ENCODE measurements at places on chromosomes 6 and 20.

DNA sequence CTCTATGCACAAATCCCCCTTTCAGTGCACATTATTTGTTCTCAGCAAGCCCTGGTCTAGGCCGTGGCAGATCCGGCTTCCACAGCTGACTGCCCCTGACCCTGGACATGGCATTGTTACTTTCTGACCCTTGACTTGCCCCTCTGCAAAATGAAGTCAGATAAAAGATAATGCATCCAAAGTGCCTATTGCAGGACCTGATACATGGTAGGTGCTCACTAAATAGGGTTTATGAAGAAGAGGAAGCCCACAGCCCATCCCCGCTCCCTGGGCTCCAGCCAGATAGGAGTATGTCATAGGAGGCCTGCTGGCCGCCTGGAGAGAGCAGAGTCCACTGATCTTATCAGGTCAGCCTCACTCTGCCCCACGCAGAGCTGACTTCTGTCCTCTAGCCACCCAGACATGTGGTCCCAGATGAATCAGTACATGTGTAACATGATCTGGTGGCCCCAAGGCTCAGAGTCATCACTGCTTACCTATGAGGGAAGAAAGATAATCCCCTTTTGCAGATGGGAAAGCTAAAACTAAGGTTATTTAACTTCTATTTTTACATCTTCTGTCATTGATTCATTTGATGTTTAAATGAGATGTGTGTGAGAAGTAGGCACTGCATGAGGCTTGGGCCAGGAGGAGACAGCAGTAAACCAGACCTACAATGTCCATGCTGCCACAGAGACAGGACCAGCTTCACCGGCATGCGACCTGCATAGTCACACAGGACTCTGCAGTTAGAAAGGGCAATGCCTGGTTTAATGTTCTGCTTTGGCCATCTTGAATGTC, 20.4 kb downstream of the MAFB start:
- no peak for DNase-seq

- DNase-seq, result no peak
These were observed 480.7 kb downstream of the RFPL4B start for GRCh38 chr6:112827793-112828192.

DNA sequence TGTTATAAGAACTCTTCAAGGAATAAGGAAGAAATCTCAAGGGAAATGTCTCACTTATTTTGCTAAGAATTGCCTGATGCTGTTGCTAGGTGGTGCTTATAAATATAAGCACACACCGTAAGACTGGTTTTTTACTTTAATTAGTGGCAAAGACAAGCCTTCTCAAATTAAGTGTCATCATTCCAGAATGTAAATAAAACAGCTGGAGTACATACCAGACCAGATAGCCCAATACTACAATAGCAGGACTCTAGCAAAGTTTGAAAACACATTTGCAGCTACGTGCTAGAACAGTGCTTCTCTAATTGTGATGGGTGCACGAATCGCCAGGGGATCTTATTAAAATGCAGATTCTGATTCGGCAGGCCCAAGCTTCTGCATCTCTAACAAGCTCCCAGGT, 6.8 kb downstream of the CNKSR3 start:
- DNase-seq, result no peak

DNA sequence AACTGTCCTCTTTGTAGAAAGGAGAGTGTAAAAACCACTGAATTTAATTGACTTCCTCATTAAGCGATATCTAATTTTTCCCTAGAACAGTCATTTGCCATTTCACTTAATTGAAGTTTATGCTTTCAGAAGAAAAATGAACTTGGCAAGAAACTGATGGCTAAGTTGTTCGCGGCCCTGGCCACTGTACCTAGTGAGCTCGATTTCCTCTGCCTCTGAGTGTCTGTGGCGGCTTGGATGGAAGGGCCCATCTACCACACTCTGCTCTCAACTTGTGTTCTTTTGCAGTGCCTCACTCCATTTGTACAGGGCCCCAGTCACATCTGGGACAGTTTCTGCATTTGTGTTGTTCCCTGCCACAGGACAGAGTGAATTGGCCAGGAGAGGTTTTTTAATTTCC, 102.9 kb downstream of the BCAS1 start:
- no peak for DNase-seq

- DNase-seq, result peak; percentile 61
These were observed 35.3 kb upstream of the CDKN1A start for GRCh38 chr6:36642913-36643817.

DNA sequence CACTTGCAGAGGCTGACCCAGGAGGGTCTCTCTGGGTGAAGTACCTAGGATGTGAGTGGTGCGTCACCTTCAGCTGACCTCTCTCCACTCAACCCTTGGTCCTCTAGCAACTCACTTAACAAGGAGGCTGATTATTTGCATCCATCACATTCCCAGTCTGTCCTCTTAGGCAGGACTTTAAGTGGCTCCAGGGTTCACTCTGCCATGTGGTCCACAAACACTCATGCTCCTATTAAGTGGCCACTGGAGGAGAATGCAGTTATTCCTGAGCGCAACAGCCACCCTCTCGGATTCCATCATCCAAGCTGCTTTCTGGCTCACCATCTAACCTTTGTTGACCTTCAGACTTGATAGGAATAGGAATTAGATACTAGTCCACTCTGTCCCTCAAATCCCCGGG, 61.1 kb upstream of the SCAF8 start:
- no peak for DNase-seq

- DNase-seq, result no peak
These were observed 5.7 kb upstream of the GFOD1 start for GRCh38 chr6:13493147-13493546.

DNA sequence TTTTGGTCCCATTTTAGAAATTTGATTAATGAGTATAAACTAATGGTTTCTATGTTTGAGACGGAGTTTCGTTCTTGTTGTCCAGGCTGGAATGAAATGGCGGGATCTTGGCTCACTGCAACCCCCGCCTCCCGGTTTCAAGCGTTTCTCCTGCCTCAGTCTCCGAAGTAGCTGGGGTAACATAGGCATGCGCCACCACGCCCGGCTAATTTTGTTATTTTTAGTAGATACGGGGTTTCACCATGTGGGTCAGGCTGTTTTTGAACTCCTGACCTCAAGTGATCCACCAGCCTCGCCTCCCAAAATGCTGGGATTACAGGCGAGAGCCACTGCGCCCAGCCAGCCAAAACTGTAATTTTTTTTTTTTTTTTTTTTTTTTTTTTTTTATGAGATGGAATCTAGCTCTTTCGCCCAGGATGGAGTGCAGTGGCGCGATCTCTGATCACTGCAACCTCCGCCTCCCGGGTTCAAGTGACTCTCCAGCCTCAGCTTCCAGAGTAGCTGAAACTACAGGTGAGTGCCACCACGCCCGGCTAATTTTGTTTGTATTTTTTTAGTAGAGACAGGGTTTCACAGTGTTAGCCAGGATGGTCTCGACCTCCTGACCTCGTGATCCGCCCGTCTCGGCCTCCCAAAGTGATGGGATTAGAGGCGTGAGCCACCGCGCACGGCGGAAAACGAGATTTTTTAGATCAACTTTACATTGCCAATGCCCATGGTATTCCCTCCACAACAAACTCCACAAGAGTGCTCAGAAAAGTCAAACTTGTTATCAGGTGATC, 127.8 kb downstream of the HFE start:
- no peak for DNase-seq

- no peak for DNase-seq
These were observed 1.1 kb downstream of the SNPH start for GRCh38 chr20:1267161-1267560.

- DNase-seq, result no peak
These were observed 35.2 kb upstream of the HLA-G start for GRCh38 chr6:29792123-29793035.

GRCh38 chr6:158793432-158793831, 25.7 kb downstream of the EZR start:
- DNase-seq, result no peak

DNA sequence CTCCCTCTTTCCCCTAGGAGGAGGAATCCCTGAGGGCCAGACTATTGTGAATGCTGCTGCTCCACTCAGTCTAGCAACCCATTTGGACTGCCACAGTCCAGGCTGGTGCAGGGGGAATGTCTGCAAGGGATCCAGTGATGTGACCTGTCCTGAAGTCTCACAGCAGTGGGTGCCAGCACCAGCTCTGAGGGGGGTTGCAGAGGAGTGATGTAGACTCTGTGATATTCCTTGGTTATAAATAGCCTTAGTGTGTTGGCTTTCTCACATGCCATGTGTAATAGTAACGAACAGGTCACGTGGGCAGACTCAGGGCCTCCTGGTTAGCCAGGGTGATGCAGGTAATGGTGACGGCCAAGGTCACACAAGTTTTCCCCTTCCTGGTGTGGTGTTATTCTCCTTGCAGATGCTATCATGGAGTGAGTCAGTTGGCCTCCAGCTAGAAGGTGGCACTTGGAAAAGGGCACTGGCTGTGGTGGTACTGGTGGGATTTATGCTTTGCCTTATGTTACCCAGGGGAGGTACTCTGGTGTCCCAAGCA, 404.4 kb downstream of the UTRN start:
- DNase-seq, result no peak

GRCh38 chr6:10756085-10756484, 8.5 kb downstream of the TMEM14B start:
- DNase-seq, result no peak

DNA sequence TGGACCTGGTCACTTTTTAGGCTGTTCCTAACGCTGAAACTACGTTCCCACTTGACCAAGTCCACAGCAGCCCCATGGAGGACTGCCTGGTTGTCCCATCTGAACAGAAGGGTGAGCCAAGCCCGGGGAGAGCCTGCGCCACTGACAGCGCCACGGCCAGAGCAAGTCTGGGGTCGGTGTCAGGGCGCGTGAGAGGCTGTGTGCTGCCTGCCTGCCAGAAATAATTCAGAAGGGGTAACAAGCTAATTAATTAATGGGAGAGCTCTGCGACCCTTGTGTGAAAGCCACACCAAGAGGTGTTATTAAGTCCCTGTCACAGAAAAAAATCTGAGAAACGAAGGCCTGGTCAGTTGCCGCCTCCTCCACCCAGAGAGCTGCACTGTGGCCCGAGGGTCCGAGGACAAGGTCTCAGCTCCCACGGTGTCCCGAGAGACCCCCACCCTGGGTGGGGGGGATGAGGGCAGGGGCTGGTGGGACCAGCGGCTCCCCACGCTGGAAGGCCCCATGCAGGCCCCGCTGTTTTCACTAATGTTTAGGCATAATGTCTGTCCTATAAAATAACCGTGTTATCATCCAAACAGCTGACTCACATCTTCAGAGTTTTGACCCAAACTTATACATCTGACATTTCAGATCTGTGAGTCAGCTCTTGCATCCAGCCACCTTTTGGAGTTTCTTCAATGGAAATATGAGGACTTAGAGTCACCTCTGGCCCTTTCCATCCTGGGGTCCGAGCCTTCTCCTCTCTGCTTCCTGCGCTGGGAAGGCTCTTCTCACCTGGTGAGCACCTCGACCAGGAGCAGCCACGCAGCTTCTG, 58.5 kb downstream of the DLL1 start:
- DNase-seq, result no peak

GRCh38 chr6:70142034-70142433, 160.8 kb downstream of the COL9A1 start:
- DNase-seq, result no peak

DNA sequence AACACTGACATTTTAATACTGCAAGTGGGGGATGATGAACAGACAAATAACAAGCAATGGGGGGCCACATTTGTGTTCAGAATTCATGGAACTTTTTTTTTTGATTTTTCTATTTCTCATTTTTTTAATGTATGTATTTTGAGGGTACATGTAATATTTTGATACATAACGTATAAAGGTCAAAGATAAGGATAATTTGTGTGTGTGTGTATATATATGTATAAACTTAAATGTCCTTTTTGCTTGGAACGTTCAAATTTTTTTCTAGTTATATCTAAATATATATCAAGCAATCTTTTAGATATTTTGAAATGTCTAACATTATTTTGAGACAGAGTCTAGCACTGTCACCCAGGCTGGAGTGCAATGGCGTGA, 12.3 kb upstream of the ZNF311 start:
- DNase-seq, result no peak
